ENCODE measurements at places on chromosomes 5 and 9.

DNA sequence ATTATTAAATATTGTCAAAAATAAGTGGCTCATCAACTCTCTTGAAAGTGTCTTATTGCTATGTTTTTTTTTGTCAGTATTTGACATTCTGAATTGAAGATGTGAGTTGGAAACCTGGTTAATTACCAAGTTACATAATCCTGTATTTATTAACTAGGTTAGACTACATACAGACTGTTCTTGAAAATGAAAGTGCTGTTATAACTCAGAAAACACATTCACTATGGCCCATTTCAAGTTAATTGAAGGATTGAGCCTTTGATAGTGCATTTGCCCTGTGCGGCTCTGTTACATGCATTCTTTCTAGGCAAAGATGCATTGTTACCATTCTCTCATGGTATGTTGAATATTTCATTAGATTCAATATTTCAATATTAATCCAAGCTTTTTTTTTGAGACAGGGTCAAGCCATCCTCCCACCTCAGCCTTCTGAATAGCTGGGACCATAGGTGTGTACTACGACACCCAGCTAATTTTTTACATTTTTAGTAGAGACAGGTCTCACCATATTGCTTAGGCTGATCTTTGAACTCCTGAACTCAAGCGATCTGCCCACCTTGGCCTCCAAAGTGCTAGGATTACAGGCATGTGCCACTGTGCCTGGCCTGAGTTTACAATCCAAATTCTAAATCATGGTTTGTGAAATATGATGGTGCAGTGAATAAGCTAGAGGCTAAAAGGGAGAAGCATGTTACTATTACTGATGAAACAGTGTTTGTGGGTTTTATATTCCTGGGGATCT lies 10.0 kb downstream of the CTNNA1 start:
- DNase-seq, result no peak

- peak; percentile 80 for DNase-seq
Measured at GRCh38 chr9:100028201-100028784, 70.5 kb downstream of the ERP44 start.

DNA sequence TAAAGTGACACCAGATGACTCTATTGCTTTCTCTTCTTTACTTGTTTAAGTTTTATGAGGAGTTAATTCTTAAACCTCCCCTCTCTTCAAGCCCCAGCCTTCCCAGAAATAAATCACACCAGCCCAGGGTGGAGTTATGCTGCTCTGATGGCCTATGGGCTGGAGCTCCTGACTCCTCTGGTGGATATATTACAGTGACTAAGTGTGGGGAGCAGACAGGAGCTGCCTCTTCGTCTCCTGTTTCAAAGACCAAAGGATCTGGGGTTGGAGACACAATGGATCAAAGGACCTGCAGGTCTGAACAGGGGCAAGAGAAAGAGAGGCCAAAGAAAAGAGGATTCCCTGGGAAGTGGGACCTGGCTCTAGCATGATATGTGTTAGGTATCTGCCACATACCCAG lies 312.0 kb upstream of the MSX2 start:
- DNase-seq, result no peak

GRCh38 chr5:112635276-112635675 lies 102.4 kb upstream of the APC start:
- no peak for DNase-seq

GRCh38 chr5:58412081-58412480 lies 47.8 kb downstream of the PLK2 start:
- DNase-seq, result no peak

- DNase-seq, result peak; percentile 48
Measured at GRCh38 chr5:159504857-159505304, 174.6 kb upstream of the IL12B start.

GRCh38 chr5:82593481-82593880 lies 315.3 kb upstream of the RPS23 start:
- peak; percentile 38 for DNase-seq

DNA sequence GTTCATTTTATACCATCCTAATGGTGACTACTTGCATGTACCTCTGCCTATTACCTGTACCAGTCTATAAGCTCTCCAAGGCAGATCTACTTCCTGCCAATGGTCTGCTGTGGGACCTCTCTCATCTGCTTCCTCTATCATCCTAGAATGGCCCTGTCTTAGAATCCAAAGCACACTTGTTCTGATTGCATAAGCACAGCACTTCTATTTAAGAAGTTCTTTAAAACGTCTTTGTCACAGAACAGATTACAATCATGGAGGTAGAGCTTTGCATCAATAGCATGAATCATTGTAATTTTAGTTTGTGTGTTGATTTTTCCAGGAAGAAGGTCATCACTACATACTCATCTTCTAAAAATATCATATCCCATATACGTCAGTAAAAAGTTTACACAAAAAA lies 131.8 kb upstream of the ACOT12 start:
- peak; percentile 40 for DNase-seq

DNA sequence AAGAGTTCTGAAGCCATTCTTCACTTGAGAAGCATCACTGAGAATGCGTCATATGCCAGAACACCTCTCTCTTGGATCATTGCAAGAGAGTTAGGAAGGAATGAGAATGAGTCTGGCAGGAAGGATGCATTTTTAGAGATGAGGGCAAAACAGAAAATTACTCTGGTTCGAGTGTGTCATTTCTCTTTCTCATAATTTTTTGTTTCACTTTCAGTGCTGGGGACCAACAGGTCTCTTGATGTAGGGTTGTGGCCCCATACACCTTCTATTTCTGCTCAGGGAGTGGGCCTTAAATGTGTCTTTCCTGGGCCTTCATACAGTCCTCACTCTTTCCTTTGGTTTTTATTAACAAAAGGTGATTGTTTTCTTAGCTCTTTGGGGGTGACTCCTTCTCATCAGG lies 302.4 kb downstream of the NR3C1 start:
- no peak for DNase-seq

DNA sequence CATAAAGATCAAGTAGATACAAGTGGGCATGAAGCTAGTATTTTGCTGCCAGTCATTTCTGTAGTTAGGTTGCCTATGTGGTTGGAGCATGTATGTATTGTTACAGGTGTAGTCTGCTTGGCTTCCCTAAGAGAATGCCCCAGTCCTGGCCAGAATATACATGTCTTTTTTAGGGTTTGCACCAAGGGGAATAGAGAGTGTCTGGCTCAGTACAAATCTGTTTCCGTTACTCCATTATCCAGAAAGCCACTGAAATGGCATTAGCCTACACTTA lies 23.2 kb downstream of the TGFBR1 start:
- no peak for DNase-seq

- no peak for DNase-seq
Measured at GRCh38 chr5:133897431-133897830, 71.0 kb downstream of the C5orf15 start.

DNA sequence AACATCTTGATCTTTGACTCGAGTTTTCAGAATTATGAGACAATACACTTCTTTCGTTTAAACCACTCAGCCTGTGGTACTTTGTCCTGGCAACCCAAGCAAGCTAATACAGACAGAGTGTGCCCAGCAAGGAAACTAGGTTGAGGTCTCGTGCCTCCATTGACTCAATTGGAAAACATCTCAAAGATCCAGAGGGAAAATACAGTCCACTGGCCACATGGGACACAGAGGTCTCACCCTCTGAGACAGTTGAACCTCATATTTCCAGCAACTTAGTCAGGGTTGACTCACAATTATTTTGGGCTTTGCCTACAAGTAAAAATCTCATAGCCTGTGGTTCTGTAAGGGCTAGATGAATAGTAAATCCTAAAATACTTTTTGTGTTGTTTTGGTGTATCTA lies 631.5 kb downstream of the MTRR start:
- no peak for DNase-seq

DNA sequence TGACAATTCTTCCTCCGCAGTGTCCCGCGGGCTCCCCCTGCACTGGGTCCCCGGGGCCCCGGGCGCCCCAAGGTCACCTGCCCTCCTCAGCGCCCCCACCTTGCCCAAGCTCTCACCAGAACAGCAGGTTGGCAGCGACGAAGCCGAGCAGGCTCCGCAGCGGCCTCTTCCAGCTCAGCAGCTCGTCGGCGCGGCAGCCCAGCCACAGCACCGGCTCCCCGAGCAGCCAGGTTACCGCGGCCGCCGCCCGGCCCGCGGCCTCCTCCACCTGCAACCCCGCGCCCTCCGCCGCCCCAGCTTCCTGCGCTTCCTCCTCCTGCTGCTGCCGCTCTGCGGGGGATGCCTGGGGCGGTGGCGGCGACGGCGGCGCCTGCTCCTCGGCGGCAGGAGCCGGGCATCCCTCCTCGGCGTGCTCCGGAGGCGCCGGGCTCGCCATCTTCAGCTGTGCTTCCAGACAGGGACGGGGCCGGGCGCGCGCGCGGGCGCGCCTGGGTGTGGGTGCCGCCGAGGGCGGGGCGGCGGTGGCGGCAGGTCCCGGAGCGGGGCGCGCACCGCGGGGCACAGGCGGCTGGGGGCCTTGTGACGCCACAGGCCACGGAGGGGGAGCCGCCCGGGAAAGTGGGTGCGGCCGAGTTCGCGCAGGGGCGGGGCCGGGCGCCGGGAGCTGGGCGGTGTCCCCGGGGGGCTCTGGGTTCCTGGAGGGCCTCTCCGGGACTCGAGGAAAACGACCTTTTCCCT lies at the start of gene RETREG1:
Gene RETREG1, minus strand, starts transcription at position 462 of the 738 bp plus-strand sequence. Its CDS starts 26 bp downstream, at position 436.
- DNase-seq, result peak; percentile 12

GRCh38 chr9:120974921-120975320 lies 48.3 kb upstream of the TRAF1 start:
- DNase-seq, result no peak

- DNase-seq, result no peak
Measured at GRCh38 chr5:145539201-145539600, 295.9 kb downstream of the PRELID2 start.

- DNase-seq, result peak; percentile 91
Measured at GRCh38 chr9:112532427-112532826, 45.8 kb downstream of the KIAA1958 start.

DNA sequence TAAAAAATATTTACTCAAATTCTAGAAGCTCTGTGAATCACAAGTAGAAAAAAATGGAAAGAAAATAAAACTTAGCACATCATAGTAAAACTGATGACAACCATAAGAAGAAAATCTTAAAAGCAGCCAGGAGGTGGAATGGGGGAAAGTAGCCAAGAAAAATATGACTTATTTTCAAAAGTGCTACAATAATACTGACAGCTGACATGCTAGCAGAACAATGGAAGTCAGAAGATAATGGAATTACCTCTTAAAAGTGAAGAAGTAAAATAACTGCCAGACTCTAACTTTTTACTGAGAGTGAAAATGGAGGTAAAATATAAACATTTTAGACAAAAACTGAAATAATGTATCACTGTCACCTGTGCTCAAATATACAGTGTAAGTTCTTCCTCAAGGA lies 532.2 kb upstream of the SGCD start:
- peak; percentile 2 for DNase-seq

DNA sequence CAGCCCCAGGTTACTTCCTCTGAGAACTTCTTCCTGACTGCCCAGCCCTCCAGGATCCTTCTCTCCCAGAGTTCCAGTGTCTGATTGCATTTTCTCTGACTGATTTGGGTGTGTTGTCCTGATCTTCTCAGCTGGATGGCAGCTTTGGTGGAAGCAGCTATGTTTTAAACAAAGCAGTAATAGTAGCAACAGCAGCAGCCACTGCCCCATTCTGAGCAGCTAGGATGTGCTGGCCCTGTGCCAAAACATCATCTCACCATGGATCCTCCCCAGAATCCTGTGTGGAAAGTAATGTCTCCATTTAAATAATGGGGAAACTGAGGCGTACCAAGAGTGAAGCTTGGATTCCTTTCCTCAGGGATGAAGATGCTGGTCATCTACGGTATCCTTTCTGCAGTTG lies 46.4 kb upstream of the PSD2 start:
- DNase-seq, result no peak

DNA sequence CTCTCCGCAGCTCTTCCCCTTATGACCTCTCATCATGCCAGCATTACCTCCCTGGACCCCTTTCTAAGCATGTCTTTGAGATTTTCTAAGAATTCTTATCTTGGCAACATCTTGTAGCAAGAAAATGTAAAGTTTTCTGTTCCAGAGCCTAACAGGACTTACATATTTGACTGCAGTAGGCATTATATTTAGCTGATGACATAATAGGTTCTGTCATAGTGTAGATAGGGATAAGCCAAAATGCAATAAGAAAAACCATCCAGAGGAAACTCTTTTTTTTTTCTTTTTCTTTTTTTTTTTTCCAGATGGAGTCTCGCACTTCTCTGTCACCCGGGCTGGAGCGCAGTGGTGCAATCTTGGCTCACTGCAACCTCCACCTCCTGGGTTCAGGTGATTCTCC lies 20.7 kb upstream of the IL13 start:
- no peak for DNase-seq

- no peak for DNase-seq
Measured at GRCh38 chr9:81827616-81828296, 100.5 kb upstream of the SPATA31D4 start.

- no peak for DNase-seq
Measured at GRCh38 chr5:3601911-3602782, 6.5 kb downstream of the IRX1 start.

DNA sequence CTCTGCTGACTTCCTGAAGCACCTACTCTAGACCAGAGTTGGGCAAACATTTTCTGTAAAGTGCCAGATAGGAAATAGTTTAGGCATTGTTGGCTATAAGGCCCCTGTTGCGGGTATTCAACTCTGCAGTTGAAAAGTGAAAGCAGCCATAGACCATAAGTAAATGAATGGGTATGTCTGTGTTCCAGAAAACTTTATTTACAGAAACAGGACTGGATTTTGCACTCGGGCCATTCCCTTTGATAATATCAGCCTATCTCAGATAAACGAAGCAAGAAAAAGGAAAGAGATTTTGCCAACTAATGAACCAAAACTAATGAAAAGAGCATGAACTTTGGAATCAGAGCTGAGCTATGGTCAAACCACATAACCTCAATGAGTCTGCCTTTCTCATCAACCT lies 184.4 kb downstream of the SAXO1 start:
- no peak for DNase-seq

GRCh38 chr5:127056896-127057295 lies 16.4 kb downstream of the C5orf63 start:
- DNase-seq, result no peak

- DNase-seq, result peak; percentile 18
Measured at GRCh38 chr5:61686491-61687257, 354.6 kb downstream of the ZSWIM6 start.

DNA sequence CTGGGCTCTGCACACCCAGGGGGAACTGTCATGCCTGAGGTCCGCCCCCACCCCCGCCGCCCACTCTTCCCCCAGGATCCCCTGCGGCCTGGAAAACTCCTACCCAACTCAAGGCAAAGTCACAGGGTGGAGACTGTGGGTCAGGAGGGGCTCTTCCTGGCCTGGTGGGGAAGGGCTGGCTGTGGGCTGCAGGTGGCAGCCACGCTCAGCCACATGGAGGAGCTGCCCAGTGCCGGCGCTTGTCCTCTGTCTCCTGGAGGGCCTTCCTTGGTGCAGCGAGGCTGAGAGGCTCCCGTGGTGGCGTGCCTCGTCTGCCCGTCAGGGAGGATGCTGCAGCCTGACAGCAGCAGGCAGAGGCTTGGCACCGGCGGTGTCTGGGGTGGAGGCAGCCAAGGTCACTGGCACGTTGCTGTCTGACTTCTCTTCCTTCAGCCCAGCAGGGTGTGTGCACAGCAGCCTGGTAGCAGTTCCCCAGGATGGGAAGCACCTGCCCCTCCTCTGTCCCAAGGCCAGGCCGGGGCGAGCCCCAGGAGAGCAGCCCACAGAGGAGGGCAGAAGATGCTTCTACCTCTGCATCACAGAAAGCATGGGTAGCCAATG lies 78.1 kb downstream of the ADAMTS2 start:
- no peak for DNase-seq
